ENCODE measurements at places on chromosomes 12 and 14.

GRCh38 chr12:45644541-45644940 is 85.0 kb upstream of the ARID2 start:
- DNase-seq: peak; percentile 66

- DNase-seq: no peak
Measured at GRCh38 chr12:29640589-29641345, 143.0 kb downstream of the TMTC1 start.

- no peak for DNase-seq
Measured at GRCh38 chr14:105240811-105241576, 7.3 kb upstream of the BTBD6 start.

DNA sequence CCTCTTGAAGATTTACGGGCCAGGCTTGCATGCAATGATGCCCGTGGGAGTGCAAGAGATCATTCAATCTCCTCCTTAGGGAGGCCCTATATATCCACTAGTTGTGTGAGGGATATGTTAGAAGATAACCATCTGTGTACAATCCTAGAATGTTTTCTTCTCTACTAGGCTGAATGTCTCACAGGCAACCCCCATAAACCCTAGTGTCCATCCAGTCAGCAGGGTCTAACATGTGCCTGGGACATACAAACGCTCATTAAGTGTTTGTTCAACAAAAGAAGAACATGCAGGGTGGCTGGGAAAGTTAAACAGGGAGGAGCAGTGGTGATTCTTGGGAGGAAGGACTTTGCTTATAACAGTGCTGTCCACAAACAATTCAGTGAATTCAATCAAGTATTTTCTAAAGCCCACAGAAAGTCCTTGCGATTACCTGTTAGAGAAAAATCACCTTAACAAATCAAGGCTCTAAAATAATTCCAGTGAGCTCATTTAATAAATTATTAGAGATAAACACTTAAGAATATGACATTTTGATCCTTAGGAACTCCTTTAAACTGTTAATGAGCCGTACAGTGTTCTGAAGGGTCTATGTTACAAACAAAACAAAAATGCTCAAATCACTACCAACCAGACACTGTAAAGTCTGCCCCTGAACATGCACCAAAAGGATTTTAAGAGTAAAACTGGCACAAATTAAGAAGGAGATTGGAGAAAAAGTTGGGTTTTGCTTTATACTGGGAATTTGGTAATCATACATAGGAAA is 96.6 kb upstream of the FERMT2 start:
- no peak for DNase-seq

- no peak for DNase-seq
Measured at GRCh38 chr14:61663312-61663979, 31.9 kb upstream of the HIF1A start.

Measured in A673 (cell line).